ENCODE measurements at places on chromosomes 1 and 21. TPM values are rescaled to one million over a fixed set of nuclear protein-coding genes. Genes with fewer than 3 reads are reported as not detected.

Gene TCP10L
- not detected for total RNA-seq

Gene CFAP74
- total RNA-seq, result not detected

Gene AGTRAP
- 104 TPM for total RNA-seq

Gene GNG4
- 0.86 TPM for total RNA-seq

Gene PIK3R3
- total RNA-seq, result 2.0 TPM

Gene RGS1
- total RNA-seq, result not detected
